ENCODE measurements at places on chromosomes 3 and 15.

- DNase-seq = peak; percentile 98
Observed at GRCh38 chr3:8490079-8490552, 11.5 kb upstream of the LMCD1 start.

DNA sequence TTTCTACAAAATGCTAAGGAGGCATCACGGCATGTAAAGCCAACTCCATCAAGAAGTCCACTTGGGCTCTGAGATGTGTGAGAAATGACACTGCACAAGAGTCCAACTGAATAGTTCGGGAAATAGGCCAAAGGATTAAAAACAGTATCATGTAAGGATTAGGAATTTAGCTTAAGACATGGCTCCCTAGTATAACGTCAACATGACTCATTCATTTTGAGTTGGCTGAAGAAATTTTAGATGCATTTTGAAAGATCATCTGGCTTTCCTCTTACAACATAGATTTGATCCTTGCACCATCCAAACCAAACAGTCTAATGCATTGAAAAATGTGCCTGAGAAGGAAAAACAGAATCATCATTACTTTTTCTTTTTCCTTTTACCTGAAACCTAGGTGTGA lies 109.3 kb upstream of the MME start:
- peak; percentile 95 for DNase-seq

DNA sequence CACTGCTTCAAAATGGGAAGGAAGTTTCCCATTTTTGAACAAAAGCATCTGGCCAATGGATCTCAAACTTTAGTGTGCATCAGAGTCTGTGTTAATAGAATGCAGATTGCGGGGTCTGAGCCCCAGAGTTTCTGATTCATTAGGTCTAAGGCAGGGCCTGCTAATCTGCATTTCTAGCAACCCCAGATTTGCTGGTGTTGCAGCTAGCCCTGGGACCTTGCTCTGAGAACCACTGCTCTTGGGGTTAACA lies 30.7 kb upstream of the USP3 start:
- no peak for DNase-seq

- DNase-seq = peak; percentile 86
Observed at GRCh38 chr3:105473521-105474223, 107.0 kb downstream of the ALCAM start.

GRCh38 chr15:95499397-95499796 lies 831.1 kb upstream of the NR2F2 start:
- no peak for DNase-seq

DNA sequence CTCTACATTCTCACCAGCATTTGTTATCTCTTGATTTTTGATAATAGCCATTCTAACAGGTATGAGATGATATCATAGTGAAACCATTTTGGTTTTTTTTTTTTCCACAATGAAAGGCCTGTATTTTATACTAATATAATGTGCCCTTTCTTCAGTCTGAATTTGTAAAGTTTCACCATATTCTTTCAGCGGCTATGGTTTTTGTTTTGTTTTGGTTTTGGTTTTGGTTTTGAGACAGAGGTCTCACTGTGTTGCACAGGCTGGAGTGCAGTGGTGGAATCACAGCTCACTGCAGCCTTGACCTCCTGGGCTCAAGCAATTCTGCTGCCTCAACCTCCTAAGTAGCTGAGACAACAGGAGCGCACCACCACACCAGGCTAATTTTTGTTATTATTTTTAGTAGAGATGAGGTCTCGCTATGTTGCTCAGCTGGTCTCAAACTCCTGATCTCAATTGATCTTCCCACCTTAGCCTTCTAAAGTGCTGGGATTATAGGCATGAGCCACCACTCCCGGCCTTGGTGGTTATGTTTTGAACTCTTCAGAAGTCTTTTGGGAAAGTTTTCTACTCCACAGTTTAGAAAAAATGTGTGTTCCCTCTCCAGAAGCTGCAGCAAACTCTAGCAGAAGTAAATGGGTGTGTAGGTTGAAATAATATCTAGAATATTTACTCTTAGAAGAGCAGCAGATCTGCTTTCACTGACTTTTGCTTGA lies 110.2 kb upstream of the UMPS start:
- DNase-seq = no peak

GRCh38 chr15:94700211-94700610 lies 468.9 kb downstream of the MCTP2 start:
- DNase-seq = no peak

DNA sequence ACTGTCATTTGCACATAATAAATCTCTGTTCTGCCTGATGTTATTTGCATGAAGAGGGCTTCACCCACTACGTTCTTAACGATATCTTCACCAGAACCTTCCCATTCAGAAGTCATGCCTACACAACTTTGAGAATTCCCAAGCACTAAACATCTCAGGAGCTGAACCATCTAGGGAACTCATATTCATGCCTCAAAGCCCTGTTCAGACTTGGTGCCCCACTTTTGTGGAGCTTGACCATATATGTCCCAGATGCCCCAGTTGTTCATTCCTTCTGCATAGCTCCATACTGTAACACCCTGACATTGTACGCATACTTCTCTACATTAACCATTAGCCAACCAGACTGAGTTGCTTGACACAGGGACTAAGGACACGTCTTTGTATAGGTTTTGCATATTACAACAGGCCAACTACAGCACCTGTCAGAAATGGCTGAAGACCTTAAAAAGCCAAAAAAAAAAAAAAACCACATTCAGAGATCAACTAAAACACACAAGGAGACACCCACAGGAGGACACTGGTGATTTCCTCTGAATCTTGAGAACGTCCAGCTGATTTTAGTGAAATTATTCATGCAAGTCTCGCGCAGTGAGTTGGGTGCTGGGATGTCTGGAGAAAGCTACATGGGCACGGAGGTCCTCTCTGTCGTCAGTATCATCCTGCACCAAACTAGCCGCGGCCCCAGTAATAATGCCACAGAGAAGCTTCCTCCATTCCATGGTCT lies 141.4 kb downstream of the FOXP1 start:
- DNase-seq = no peak
